RWPE2 (cell line): ENCODE measurements at places on chromosomes 16 and 17.

DNA sequence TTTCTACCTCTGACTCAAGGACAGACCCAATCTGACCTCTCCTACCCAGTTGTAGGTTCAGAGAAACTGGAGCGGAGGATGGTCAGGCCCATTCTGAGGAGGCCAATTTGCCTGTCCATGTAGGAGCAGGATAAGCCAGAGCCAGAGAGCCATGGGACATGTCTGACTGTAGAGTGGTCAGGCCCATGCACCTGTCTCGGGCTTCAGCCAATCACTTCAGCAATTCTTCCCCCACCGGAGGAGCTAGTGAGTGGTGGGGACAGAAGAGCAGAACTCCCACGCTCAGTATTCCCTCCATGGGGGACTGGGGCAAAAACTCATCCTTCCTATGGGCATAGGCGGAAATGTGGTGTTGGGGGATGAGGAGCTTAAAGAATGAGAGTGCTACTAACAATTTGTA, 14.3 kb downstream of the DCAF7 start:
- DNase-seq, result no peak

- no peak for DNase-seq
Observed at GRCh38 chr16:23676924-23677480, 1.7 kb upstream of the PLK1 start.

DNA sequence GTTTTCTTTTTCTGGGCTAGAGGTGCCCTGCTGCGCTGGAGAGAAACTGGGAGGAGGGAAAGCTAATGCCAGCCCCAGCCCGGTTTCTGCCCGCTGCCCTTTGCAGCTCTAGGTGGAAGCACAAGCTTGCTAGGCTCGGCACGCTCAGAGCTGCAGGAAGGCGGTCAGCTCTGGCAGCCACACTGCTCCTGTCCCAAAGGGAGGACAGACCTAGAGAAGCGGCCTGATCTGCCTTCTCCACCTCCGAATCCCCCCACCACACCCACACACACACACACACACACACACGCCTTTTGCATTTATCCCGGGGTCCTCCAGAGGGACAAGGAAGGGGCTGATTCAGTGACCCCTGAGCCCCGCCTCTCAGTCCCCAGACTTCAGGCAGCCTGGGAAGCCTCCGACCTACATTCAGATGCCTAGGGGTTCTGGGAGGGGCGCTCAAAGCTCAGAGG, 418.1 kb downstream of the SOX9 start:
- DNase-seq, result no peak

GRCh38 chr17:65729207-65729606, 167.8 kb upstream of the AXIN2 start:
- DNase-seq, result no peak

DNA sequence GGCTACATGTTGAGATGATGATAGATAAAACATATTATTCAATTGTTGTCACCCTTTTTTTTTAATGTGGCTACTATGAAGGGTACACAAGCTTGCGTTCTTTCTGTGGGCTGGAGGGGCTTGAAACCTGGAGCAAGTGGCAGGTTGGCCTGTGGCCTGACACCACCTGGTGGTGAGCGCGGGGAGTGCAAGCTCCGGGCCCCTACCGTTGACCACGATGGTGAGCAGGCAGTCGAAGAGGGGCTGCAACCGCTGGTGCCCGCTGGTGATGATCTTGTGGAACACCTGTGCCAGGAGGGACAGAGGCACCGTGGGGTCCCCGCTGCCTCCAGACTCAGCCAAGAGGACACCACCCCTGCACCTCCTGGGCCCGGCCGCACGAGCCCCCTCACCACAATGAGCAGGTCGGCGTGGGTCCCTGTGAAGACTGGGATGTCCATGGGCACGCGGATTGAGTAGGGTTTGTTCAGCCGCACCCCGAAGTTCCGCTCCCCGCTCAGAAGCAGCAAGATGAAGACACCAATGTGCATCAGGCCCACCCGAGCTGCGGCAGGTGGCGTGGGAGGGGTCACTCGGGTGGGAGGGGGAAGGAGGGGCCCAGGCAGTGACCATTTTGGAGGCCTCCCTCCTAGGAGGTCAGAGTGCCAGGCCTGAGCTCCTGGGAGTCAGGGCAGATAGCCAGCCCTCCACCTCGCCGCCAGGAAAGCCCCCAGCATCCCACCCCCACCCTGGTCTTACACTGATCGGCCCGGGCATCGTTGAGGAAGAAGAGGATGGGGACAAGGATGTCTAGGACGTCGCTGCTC, 14.4 kb downstream of the HID1 start:
- no peak for DNase-seq
